ENCODE measurements at places on chromosomes 16 and 17. TPM values are rescaled to one million over a fixed set of nuclear protein-coding genes. Genes with fewer than 3 reads are reported as not detected.

The SMIM36 gene
- total RNA-seq: not detected

- no peak for DNase-seq
Measured at GRCh38 chr17:82253179-82253544, 20.3 kb downstream of the CSNK1D start.

DNA sequence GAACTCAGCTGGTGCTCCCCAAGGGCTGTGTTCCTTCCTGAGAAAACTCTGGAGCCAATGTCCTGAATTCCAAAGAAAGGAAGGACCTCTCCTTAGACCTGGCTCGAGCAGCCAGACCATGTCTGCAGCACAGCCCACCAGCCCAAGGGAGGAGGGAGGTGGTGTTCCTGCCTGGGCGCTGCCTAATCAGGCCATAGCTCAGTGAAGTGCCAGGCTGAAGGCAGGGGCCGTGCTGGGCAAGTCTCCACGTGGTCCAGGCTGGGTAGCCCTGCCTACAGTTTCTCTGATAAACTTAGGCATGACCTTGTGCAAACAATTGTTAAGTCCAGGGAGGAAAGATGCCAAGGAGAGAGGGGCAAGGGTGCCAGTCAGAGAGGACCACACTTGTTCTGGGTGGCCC lies 76.8 kb downstream of the MPRIP start:
- DNase-seq: no peak

DNA sequence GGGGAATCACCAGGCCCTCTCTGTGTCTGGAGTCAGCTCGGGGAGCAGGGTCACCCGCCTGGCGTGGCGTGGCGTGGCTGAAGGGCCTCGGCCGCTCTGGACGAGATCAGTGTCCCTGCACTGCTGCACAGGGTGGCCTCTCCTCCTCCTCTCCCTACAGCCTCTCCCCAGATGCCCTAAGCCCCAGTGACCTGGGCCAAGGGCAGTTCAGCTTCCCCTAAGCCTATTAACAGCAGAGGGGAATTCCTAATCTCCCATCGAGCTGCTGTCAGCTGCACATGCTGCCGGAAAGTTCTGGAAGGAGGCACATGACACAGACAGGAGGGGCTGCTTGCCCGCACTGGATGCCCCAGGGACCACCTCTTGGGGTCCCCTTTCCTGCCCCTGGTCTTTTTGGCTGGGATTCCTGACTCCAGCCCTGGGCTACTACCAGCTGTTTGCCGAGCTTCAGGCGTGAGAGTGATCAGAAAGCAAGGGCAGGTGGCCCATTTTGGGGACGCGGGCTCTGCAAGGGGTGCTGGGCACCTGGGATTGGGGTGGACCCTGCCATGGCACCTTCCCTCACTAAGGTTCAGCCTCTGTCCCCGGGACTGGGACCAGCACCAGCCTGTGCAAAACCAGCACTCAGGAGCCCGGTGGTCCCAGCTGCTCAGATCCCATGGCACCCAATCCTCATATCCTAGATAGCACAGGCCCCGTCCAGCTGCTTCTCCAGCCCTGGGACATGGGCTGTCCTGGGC lies 794 bp downstream of the PDE6G start:
- no peak for DNase-seq

DNA sequence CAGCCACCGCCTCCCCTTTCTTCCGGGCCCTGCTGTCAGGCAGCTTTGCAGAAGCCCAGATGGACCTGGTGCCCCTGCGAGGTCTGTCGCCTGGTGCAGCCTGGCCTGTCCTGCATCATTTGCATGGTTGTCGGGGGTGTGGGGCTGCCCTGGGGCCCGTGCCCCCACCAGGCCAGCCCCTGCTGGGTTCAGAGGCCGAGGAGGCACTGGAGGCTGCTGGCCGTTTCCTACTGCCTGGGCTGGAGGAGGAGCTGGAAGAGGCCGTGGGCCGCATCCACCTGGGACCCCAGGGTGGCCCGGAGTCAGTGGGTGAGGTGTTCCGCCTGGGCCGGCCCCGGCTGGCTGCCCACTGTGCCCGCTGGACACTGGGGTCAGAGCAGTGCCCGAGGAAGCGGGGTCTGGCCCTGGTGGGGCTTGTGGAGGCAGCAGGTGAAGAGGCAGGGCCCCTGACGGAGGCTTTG lies 5.5 kb upstream of the TGFB1I1 start:
- no peak for DNase-seq

GRCh38 chr17:44878627-44879221 lies 20.5 kb downstream of the EFTUD2 start:
- peak; percentile 23 for DNase-seq

All from LHCN-M2 (cell line).